ENCODE measurements at places on chromosomes 4 and X.

DNA sequence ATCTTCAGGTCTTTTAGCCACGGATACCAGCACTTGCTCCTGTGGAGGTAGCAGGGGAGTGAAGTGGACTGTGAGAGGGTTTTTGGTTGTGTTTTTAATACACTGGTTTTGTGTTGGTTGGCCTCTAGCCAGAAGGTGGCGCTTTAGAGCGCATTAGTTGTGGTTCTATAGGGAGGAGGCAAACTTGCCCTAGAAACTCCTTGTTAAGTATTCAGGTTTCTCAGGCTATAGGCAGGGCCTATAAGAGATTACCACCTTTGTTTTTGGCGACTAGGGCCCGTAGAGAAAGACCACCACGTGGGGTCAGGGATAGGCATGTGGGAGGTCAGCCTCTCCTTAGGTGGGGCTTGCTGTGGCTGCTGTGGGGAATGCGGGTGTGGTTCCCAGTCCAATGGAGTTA is 221.6 kb upstream of the SPANXN4 start:
- no peak for DNase-seq

DNA sequence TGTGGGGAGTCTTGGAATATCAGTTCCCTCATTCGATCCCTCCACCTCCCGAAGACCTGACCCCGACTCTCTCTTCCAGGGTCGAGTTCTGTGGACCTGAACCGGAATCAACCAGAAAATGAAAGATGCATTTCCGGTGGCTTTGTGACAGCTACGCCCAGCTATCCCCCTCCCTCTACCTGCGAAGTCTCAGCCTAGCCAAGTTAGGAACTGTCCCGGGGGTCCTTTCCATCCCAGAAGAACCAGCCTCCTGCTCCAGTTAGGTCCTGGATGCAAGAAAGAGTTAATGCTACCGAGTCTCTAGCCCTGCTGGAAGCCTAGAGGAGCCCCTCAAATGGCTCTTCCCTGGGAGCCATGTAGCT is 13.4 kb upstream of the ETDC start:
- no peak for DNase-seq

- no peak for DNase-seq
These were observed 184.7 kb upstream of the FRMPD4 start for GRCh38 chrX:11953615-11954014.

DNA sequence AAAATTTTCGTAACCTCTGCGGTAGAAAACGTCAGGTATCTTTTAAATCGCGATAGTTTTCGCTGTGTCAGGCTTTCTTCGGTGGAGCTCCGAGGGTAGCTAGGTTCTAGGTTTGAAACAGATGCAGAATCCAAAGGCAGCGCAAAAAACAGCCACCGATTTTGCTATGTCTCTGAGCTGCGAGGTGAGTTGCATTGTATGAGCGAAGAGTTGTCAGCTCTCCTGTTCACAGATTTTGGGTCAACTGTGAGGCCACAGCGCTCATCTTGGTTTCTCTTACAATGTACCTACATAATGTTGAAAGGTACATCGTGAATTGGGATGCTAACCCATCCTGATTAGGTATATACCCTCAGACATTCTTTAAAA is 486 bp downstream of the CLCN3 start:
- no peak for DNase-seq

GRCh38 chr4:15756361-15756861 is 21.7 kb upstream of the CD38 start:
- DNase-seq, result no peak

- DNase-seq, result no peak
These were observed 759.1 kb upstream of the POU3F4 start for GRCh38 chrX:82748906-82749505.

DNA sequence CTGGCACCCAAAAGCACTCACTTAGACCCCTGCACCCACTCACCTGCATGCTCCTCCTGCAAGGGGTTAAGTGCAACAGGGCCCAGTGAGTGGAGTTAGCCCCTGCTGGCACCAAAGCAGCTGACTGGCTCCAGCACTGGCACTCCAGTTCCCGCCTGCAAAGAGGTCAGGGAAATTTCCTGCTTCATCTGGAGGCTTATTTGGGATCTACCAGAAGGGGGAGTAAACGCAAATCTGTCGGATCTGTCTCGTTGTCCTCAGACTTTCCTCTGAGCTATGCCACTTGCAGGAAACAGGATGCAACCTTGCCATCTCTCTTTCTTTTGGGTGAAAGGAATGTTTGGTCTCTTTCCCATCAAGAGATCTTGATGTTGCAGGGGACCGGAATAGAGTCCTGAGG is 435.6 kb downstream of the PCDH10 start:
- DNase-seq, result no peak

- DNase-seq, result no peak
These were observed 82.7 kb upstream of the DHRSX start for GRCh38 chrX:2583194-2584162.

DNA sequence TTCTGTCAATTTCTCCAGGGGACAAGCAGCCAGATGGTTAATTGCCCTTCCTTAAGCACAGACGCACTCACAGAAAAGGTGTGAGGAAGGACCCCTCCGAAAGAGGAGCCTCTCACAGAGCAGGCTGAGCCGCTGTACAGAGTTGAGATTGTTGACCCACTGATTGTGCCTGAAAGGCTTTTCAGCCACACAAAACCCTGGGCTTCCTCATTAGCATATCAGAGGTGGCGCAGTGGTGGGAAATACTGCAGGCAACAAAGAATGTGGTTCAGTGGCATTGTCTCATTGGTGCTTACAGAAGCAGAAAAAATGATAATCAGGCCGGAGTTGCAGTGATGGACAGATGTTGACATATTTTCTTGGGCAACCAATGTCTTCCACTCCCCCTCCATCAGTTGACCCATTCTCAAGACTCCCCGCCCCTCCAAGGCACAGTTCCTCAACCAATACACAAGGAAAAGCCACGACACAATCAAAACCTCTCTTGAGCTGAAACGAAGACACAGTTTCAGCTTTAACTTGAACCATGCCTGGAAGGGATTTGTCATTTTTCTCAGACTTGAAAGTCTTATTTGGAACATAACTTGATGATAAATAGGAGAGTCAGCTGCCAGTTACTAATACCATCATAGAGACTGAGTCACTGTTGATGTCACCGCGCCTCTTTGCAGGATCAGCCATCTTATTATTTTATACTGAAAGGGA is 53.1 kb downstream of the ATXN3L start:
- DNase-seq, result no peak

- no peak for DNase-seq
These were observed 77.7 kb upstream of the FAM47C start for GRCh38 chrX:36930491-36930890.

DNA sequence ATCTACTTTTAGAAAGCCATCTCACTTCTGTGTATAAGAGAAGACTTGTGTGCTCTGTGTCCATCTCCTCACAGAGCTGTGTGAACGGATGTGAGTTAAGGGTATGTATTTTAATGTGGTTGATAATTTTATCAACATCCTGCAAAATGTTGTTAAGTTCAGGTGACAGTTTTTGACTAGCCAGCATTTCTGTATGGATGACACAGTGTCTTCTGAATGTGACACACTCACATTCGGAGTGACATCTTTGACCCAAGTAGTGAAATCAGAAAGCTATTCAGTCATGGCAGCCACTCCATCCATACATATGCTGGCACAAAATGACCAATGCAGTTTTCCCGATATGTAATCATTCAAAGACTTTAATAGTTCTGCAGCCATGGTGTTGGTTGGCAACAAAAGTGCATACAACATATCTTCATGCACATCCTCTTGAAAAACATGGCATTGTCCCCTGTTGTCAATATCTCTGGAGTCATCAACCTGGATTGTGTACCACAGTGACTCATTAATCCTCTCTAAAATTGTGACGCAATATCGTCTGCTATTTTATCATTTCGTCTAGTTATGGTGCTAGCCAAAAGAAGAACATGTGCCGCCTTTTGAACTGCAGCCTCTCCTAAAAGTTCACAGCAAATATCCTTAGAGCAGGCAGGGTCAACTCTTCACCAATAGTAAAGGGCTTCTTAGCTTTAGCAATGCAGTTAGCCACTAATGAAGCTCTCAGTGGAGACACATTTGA is 6.8 kb upstream of the FGF2 start:
- DNase-seq, result no peak

- DNase-seq, result peak; percentile 41
These were observed 1.8 kb upstream of the HSD17B10 start for GRCh38 chrX:53435997-53436396.
